ENCODE measurements at places on chromosomes 2 and 18.

DNA sequence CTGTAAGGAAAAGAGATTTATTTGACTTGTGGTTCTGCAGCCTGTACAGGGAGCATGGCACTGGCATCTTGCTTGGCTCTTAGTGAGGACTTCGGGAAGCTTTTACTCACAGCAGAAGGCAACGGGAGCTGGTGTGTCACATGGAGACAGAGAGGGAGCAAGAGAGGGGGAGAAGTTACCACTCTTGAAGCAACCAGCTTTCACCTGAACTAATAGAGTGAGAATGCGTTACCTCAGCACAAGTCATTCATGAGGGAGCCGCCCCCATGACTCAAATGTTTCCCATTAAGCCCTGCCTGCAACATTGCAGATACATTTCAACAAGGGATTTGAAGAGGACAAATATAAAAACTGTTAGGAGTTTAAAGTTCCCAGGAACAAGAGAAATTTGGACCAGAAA lies 190.0 kb downstream of the CYRIA start:
- no peaks in the 10 kb centered on the region for H3K4me1 ChIP-seq
- no peak overlapping the region for H3K4me3 ChIP-seq
- H3K27ac ChIP-seq, result no peak overlapping the region
- no peaks in the 10 kb centered on the region for H3K36me3 ChIP-seq

DNA sequence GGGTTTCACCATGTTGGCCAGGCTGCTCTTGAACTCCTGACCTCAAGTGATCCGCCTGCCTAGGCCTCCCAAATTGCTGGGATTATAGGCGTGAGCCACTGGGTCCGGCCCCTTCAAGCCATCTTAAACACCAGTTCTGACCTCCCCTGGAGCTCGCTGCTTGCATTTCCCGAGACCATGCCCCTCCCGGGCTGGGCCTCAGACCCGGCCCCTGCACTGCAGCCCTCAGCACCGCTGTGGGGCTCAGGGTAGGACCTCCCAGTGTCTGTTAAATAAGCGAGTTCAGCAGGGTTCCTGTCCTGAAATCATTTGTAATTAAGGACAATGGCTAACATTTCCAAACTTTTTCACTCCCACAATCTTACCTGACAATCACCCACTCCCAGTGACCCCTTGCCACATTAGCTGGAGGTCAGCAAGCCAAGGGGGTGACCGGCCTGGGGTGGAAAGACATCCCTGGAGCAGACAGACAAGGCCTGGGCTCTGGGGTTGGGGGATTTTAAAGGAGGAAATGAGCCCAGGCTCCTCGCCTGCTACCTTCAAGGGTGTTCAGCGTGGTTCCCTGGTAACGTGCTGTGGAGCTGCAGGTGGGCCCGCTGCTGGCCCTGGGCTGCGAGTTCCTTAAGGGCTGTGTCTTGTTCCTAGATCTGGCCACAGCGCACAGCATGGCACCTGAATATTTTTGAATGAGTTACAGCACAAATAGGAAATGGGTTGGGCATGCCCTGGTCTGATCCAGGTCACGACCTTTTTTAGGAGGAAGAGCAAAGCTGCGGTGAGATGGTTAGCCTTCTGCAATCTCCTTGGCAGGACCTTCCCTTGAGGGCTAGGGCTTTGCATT lies 15.1 kb downstream of the CYS1 start:
- DNase-seq, result no peak
- H3K4me1 ChIP-seq, result no peaks in the 10 kb centered on the region
- no peak overlapping the region for H3K4me3 ChIP-seq
- H3K36me3 ChIP-seq, result no peaks in the 10 kb centered on the region
- H3K27me3 ChIP-seq, result no peaks in the 10 kb centered on the region

GRCh38 chr2:233115121-233115520 lies 55.0 kb downstream of the INPP5D start:
- H3K4me1 ChIP-seq, result peaks cover 3% of the 10 kb centered on the region
- H3K27me3 ChIP-seq, result no peaks in the 10 kb centered on the region
- H3K27ac ChIP-seq, result no peak overlapping the region

DNA sequence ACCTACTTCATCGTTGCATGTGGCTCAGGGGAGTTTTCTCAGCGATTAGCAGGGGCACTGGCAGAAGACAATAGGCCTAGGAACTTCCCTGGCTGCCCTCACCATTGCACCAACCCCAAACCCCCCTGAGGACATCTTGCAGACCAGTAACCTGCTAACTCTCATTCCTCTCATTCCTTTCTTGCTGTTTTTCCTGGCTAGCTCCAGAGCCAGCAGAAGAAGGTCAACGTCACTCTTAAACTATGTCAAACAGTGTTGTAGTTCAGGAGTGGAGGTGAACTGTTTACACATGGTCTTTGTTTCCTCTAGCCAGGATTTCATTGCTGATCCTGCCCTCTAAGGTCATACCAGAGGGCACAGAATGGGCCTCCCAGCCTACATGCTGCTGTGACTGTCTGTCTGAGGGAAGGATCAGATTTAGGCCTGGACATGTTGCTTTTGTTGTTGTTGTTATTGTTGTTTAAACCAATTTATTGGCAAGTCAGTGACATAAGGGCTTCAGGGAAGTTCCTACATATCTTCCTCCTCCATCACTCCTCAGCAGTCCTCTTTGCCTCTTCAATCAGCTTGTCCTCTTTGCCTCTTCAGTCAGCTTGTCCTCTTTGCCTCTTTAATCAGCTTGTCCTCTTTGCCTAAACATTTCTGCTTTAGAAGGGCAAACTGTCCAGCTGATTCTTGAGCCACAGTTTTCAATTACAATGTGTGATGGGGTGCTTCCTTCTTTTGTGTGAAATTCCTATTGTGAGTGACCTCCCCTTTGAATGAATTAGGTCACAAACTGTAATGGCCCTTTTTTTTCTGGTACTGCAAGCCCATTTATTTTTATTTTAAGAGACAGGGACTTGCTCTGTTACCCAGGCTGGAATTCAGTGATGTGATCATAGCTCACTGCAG lies 471.9 kb upstream of the TNP1 start:
- no peaks in the 10 kb centered on the region for H3K36me3 ChIP-seq
- H3K4me3 ChIP-seq, result no peak overlapping the region
- DNase-seq, result no peak
- H3K27me3 ChIP-seq, result no peaks in the 10 kb centered on the region

DNA sequence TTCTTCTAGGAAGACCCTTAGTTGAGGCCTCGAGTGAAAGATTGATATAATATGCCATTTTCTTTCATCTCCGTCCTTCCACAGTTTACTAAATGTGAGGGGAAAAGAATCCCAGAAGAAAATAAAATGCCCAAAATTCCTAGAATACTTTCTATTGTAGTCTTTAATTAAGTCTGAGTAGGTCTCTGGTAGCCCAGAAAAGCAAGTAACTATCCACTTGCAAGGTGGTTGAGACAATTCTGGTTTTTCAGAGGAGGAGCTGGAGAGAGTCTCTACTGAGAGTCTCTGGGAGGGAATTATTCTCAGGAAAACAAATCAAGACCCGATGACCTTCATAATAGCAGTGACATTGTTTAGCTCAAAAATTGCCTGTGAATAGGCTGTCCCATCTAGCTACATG lies 63.9 kb upstream of the TTC39C start:
- H3K27me3 ChIP-seq, result no peaks in the 10 kb centered on the region
- H3K4me1 ChIP-seq, result peaks cover 11% of the 10 kb centered on the region
- H3K36me3 ChIP-seq, result no peaks in the 10 kb centered on the region
- DNase-seq, result no peak
- H3K4me3 ChIP-seq, result no peak overlapping the region

GRCh38 chr2:188345831-188346458 lies 54.3 kb downstream of the GULP1 start:
- H3K27me3 ChIP-seq, result no peaks in the 10 kb centered on the region
- H3K4me3 ChIP-seq, result no peak overlapping the region
- H3K36me3 ChIP-seq, result no peaks in the 10 kb centered on the region
- H3K4me1 ChIP-seq, result no peaks in the 10 kb centered on the region
- DNase-seq, result no peak

DNA sequence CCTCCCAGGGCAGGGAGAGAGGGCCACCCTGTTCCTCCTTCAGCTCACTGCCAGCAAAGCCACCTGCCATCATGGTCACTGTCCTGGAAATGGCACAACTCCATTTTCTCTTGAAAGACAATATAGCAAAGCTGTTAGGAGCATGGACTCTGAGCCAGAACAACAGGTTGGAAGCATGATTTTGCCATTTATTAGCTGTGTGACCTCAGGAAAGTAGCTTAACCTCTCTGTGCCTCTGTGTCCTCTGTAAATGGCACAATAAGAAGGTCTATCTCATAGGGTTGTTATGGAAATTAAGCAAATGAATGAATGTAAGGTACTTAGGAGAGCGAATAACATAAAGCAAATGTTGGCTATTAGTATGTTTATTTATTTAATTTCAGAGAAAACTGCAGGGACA lies 730.4 kb upstream of the ID2 start:
- no peaks in the 10 kb centered on the region for H3K36me3 ChIP-seq
- H3K27me3 ChIP-seq, result no peaks in the 10 kb centered on the region
- H3K27ac ChIP-seq, result no peak overlapping the region
- no peak overlapping the region for H3K4me3 ChIP-seq

DNA sequence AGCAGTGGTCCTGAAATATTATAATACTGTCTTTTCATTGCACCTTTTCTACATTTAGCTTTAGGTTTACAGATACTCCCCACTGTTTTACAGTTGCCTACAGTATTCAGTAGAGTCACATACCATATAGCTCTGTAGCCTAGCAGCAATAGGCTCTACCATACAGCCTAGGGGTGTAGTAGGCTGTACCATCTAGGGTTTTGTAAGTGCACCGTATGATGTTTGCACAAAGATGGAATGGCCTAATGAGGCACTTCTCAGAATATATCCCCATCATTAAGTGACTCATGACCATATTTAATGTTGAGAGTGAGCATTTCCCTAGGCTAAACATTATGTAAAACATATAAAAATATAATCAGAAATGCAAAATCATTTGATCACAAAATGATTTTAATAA lies 511.3 kb upstream of the RAB12 start:
- DNase-seq, result no peak
- no peaks in the 10 kb centered on the region for H3K36me3 ChIP-seq

DNA sequence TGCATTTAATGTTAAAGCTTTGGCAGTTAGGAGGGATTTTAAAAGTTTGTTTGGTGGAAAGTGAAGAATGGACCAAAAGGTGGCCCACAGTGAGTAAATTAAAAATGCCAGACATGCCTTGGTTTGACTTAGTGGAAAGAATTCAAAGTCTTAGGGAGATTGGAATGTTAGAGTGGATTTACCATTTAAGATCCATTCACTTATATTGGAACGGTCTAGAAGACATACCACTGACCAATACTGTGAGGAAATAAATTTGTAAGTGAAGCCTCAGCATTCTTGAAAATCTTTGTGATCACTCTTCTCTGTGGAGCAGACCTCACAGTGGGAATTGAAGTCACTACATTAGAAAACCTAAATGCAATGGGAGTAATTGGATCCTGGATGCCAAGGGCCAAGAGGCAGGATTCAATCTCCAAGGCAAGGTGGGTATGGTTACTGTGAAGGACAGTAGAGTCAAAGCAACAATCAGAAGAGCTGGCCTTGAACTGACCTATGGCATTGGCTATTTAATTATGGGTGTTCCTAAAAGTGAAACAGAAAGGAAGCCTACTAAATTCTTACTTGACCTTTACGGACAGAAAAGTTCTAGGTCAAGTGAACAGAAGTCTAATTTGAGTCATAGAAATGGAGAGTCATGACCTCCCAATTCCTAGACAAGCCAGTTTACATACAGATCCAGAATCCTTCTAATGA lies 40.2 kb upstream of the VRK2 start:
- H3K4me1 ChIP-seq, result no peaks in the 10 kb centered on the region
- no peak for DNase-seq
- no peak overlapping the region for H3K27ac ChIP-seq
- H3K4me3 ChIP-seq, result no peak overlapping the region
- H3K27me3 ChIP-seq, result no peaks in the 10 kb centered on the region

DNA sequence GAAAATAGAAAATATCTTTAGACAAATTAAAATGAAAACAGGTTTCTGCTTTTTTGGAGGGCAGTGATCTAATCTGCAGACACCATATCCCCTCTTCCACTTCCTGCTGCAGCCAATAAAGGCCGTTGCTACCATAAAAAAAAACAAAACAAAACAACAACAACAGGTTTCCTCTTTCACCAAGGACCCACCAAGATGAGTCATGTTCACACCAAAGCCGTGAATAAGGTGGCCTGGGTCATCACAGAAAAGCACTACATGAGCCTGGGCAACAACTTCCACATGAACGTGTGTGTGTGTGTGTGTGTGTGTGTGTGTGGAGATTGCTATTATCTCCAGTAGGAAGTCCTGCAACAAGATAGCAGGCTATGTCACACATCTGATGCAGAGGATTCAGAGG lies 24.8 kb upstream of the TFCP2L1 start:
- H3K36me3 ChIP-seq, result no peaks in the 10 kb centered on the region
- no peak for DNase-seq
- H3K27ac ChIP-seq, result no peak overlapping the region
- H3K4me1 ChIP-seq, result no peaks in the 10 kb centered on the region
- no peak overlapping the region for H3K4me3 ChIP-seq
- H3K27me3 ChIP-seq, result no peaks in the 10 kb centered on the region
